Activated CD4-positive, alpha-beta T cell treated with anti-CD3 and anti-CD28 coated beads for 24 hours (primary cell): ENCODE measurements at places on chromosomes 3 and 15.

GRCh38 chr3:38555149-38555840 is 59.2 kb downstream of the EXOG start:
- no peak for DNase-seq

DNA sequence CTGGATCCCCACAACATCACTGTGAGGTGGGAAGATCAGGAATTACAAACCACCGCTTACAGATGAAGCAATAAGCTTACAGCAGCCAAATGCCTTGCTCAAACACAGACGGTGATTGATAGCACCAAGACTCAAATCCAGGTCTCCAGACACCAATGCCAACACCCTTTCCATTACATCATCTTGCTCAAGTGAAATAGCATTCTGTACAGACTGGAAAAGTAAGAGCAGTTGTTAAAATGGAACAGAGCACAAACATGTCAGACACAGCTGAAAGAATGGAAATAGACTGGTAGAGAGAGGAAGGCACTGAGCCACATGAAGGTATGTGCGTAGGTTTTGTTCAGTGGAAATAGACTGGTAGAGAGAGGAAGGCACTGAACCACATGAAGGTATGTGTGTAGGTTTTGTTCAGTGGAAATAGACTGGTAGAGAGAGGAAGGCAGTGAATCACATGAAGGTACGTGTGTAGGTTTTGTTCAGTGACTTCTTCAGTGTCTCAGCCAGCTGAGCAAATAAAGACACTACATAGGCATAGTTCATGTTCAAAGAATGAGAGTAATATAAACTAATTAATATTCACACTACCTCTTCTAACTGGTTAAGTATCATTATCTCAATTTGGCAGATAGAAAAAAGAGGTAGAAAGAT is 15.6 kb downstream of the CLDN1 start:
- no peak for DNase-seq

DNA sequence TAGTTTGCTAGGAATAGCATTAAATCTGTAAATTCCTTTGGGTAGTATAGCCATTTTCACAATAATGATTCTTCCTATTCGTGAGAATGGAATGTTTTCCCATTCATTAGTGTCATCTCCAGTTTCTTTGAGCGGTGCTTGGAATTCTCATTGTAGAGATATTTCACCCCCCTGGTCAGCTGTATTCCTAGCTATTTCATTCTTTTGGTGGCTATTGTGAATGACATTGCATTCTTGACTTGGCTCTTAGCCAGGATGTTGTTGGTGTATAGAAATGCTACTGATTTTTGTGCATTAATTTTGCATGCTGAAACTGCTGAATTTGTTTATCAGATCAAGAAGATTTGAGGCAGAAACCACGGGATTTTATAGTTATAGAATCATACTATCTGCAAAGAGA is 690.5 kb upstream of the ALCAM start:
- no peak for DNase-seq

DNA sequence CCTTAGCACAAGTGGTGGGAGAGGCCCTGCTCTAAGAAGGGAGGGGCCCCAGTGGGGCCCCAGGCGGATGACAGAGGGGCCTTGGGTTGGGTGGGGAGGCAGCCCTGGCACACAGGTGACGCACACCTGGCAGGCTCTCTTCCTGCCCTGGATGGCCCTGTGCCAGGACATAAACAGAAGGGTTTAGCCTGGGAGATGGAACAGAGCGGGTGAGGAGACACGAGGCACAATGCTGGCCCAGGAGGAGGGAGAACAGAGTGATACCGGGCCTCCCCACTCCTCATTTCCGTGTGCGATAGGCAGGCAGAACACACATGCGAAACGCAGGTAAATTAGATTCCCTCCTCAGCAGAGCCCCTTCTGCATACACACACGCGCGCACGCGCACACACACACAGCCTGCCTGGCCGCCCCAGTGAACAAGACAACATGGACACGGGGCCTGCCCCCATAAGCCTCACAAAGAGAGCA is 39.8 kb downstream of the IDH2 start:
- no peak for DNase-seq

DNA sequence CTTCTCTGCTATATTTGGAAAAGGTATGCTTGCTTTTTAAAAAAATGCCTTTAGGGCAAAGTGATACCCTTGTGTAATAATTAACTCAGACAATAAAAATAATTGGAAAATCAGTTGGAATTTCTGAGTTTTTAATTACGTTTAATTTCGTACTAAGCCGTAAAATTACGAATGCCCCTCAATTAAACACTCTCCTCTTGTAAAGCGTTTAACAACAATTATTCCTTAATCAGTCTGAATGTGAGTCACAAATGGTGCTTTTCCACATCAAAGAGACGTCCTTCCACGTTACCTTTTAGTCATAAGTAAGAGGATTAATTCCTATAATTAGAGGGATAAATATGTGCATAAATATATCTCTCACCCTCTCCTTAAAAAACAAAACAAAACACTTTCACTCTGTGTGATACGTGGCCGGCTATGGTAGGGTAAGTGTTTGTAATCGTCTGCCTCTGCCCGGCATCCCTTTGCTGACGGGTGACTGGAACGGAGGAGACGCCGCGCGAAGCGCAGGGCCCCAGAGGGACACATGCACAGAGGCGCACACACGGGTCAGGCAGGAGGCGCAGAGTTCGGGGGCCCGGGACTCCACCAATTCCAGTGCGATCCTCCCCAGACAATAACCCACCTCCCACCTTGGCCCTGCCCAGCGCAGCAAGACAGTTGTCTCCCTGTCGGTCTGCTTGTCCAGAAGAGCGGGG is 9.7 kb upstream of the MEIS2 start:
- DNase-seq: no peak

DNA sequence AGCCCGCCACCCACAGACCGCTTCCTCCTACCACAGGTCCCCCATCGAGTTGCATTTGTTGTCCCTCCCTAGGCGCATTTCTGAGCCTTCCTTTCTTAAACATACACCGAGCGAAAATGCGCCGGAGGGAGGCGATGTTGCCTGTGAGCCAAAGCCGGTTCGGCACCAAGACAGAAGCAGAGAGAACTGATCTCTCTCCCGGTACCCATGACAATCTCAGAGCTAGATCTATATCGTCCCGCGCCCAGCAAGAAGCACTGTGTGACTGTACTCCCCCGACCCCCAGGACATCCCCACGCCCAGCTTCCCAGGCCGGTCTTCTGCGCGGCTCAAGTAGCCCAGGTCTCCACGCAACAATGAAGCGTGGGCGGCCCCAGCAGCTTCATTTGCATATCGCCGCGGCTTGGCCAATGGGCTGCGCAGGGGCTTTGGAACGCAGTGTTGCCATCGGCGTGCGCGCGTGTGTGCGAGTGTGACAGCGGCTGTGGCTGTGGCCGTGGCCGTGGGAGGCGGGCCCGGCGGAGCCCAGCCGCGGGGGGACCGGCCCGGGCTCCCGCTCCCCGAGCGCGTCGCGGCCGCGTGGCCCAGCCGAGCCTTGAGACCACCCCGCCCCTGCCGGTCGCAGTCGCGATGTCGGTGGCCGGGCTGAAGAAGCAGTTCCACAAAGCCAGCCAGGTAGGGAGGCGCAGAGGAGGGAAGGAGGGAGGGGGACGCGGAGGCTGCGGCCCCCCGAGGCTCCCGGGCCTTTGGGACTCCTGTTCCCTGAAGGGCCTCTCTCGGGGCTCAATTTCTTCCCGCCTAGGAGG is at the start of gene SH3GL3:
SH3GL3 (plus strand) TSS at position 438 of the 806 bp plus-strand sequence; CDS start at position 631, 193 bp downstream.
- no peak for DNase-seq

DNA sequence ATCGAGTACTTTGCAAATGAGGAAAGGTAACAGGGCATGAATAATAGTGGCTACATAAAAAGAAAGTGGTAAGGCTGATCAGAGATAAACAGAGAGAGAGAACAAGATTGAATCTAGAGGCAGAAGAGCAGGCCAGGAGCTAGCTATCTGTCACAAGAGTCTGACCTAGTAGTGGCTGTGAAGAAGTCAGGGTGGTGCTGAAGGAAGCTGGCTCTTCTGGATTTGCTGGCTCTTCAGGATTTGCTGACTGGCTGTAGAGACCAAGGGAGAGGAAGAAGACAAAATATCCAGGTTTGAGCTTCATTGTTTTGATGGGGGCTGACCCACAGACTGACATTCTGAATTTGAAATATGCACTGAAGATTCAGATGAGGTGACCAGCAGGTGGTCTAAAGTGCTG is 142.3 kb downstream of the SSR3 start:
- DNase-seq: no peak

DNA sequence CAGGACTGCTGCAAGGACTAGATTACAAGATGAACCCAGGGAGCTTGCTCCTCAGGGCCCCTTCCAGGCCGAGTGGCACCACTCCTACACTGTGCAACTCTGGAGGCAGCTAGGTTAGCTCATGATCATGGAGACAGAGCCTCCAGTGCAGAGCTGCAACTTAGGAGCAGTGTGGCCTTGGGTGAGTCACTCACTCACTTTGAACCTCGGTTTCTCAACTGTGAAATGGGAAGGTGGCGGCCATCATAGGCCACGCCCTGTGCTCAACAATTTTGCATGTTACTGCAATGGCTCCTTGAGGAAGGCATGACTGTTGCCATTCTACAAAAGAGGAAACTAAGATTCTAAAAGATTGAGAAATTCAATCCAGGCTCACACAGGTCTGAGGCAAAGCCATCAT is 11.2 kb upstream of the CXCR6 start:
- DNase-seq: no peak

DNA sequence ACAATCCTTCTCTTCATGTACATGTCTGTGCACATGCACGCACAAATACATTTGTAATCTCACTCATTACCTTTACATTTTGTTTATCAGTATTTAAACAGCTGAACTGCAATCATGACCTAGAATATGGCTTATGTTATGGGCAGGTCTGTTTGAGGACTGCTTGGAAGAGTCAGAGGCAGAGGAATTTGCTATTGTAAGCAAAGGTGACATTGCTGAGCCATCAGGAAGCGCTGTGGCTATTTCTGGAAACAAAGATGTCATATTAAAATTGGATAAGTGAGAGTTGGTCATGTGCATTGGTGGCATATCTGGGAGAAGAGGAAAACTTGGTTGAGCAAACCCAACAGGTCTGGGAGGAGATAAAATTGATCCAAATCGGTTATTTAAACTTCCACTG is 41.6 kb downstream of the USF3 start:
- DNase-seq: no peak

DNA sequence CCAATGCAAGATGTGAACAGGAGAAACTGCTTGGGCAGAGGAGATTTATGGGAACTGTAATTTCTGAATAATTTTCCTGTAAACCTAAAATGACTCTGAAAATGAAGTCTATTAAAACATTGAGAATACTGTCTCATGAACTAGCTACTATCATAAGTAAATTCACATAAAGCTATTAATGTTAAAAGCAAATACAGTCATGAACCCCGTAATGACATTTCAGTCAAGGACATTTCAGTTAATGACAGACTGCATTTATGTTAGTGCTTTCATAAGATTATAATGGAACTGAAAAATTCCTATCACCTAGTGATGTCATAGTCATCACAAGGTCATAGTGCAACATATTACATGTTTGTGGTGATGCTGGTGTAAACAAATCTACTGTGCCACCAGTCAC is 17.2 kb downstream of the CBLB start:
- DNase-seq: no peak
